ENCODE measurements at places on chromosomes 11 and 22. TPM values are rescaled to one million over a fixed set of nuclear protein-coding genes. Genes with fewer than 3 reads are reported as not detected.
A peak's percentile ranks its signal among the peaks of the same experiment; 100 is the strongest.

Gene SHISA8
- 4.2 TPM for total RNA-seq

Gene TEX54
- total RNA-seq, result not detected

Gene FREY1
- 0.91 TPM for total RNA-seq

DNA sequence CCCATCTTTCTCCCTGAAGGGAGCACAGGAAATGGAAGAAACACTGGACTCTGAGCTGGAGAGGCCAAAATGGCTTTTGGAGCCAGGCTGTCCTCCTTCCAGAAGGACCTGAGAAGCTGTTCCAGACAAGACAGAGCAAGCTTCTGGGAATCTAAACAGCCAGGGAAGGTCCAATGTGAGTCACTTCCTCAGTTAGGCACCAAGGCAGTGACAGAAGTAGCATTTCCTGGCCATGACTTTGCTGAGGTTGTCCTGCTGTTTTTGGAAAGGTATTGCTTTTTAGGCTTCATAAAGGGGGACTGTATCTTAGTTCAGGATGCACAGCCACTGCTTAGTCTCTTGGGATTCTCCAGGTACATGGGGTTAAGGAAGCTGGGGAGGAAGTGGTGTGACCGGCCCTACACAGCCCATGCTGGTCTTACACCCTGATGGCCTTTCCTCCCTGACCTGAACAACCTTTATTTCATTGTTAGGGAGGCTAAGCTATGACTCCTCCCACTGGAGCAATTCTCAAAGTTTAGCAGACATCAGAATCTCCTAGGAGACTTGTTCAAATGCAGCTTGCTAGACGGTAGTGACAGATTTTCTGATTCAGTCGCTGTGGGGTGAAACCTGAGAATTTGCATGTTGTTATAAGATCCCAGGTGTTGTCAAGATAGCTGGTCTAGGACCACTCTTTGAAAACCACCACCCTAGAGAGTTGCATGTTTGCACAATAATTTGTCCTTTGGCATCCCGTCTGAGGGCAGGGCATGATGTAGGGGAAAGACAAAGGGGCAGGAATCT, 6.8 kb upstream of the INSC start:
- DNase-seq, result no peak

DNA sequence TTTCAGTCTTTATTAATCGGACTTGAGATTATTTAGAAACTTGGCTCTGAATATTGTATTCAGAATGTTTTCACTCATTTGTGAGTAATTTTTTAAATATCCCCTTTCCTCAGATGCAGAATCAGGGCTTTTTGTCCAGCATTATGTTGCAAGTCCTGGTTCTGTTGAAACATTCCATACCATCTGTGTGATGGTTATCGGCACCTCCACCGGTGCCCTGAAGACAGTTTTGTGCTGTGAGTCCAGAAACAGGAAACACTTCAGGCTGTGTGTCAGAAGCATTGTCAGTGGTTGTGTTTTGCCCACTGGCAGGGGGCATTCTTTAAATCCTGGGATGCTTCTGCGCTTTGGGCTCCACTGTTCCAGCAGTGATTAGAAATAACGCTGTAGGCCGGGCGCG, 20.4 kb downstream of the CDPF1 start:
- no peak for DNase-seq

Gene SERHL2
- total RNA-seq, result 1.9 TPM

Gene NOX4
- not detected for total RNA-seq

DNA sequence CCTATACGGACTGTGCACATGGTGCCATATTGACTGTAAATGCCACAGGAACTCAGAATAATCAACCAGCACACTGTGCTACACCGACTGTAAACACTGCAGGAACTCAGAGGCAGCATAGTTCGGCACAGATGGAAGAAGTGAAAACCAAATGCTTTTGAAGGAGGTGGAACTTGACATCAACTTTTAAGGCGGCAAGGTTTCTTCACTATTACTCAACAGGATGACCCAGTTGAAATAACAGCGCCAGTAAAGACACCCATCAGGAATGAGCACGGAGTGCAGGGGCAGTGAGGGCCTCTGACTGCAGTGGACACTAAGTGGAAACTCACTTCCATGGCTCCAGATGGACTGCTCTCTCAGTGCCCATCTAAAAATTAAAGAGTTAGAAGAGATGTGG, 15.7 kb downstream of the TESMIN start:
- DNase-seq, result no peak

- peak; percentile 77 for DNase-seq
Observed at GRCh38 chr22:23894710-23895598, 771 bp downstream of the MIF start.

DNA sequence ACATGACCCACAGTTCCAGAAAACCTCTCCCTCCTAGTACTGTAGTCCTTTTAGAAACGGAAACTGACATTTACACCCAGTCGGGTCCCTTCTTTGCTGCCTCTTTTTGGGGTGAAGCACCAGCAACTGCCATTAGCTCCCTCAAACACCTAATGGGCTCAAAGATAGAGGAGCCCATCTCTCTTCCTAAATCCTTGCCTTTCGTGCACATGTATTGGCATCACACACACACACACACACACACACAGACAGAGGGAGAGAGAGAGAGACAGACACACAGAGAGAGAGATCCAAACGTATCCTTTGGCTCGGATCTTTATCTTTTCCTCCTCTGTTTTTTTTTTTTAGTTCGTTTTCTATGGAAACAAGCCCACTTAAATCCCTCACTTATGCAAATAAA, 716 bp downstream of the GRM5 start:
- DNase-seq, result no peak

Gene BCR
- total RNA-seq, result 44.9 TPM

Gene SPTBN2
- total RNA-seq, result 1.4 TPM

DNA sequence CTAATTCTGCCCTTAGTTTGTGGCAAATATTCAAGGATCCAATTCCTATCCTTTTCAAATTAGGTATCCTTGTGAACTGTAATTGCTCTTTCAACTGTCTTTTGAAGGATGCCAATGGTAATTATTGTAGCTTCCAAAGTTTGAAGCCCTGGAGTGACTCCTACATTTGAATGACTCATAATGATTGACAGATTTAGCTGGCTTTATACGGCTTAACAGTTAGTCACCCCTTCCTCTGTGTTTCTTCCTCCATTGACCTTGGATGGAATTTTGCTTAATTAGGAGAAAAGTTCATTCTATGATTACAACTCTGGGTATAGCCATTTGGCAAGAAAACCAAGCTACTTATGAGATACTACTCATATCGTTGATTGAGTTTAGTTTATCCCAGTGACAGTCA, 639.3 kb upstream of the KIRREL3 start:
- no peak for DNase-seq

All from activated naive CD4-positive, alpha-beta T cell treated with anti-CD3 and anti-CD28 coated beads, Interleukin-2, amount 50 U/mL, for 72 hours (primary cell).